AG09309 (cell line): ENCODE measurements at places on chromosomes 5 and 9.

DNA sequence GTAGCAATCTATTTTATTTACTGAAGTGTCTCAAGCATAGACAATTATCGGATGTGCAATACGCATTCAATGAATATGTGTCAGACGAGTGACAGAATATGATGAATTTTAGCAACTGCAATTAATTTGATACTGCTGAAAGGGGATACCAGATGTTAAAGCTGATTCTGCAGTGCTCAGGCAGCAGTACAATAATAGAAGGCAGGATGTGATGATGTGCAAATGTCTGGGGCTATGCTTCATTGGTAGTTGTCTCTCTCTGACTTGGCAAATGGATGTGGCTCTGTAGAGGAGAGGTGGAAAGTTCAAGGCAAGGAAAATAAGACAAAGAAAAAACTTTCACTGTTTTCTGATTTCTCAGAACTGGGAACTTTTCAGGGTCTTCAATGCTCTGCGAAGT lies 721.2 kb downstream of the CDH18 start:
- DNase-seq, result no peak

DNA sequence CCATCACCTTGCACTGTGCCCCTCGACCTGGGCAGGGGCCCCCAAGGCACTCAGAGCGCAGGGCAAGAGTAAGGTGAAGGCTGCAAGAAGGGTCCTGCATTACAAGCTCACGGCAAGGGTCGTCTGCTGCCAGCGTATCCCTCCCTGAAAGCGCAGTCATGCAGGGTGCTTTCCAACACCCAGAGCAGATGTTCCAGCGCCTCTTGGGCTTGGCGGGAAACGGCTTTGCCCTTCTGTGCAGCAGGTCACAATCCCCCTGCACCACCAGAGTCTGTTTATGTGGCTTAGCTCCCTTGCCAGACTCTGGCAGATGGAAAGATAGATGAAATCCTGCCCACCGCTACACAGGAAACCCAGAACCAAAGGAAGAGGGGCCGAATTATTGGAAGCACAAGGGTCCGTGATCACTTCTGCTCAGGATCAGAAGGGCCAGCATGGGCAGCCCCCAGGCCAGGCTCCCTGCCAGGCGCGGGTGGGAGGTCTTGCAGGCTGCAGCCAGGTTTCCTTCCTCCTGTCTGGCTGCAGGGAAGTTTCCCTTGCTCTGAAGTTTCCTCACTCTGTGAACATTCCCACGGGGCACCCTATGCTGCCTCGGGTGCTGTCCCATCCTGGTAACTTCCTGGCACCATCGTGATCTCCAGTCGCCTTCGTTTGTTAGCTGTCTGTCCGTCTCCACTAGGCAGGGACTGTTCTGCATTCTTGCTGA lies 132.2 kb downstream of the ZNF354C start:
- DNase-seq, result no peak

DNA sequence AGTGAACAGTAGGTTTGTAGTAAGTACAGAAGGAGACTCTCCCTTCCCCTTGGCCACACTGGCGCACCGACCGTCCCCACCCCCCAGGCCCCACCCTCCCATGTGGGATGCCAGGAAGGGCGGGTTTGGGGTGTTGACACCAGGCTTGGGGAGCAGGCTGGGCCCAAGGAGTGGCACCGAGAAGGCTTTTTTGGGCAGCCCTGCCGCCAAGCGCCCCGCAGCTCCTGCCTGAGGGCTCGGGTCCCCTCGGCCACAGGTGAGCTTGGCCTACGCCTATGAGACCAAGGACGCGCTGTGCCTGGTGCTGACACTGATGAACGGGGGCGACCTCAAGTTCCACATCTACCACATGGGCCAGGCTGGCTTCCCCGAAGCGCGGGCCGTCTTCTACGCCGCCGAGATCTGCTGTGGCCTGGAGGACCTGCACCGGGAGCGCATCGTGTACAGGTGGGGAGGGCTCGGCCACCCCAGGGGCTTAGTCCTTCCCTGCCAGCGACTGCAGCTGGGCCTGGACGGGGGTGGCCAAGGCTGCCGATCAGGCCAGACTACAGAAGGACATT lies 7.3 kb downstream of the GRK6 start:
- DNase-seq, result no peak

DNA sequence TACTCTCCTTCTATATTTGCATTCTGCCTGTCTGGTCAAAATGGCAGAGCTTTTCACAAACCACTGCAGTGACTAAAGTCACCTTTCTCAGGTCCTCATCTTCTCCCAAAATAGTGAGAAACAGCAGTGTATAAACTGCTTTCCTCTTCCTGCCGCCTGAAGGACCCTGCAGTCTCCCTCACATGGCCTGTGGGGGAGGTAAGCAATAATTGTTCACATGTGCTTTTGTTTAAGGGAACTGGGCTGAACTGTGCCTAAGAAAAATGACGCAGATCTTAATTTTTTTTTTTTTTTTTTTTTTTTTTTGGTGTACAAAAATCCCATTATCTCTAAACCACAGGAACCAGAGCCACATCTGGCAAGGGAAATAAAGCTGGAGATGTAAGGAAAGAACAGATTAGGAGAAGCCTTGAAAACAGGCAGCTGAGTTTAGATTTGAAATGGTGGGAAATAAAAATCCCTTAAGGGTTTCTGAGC lies 131.7 kb upstream of the VLDLR start:
- peak; percentile 71 for DNase-seq

DNA sequence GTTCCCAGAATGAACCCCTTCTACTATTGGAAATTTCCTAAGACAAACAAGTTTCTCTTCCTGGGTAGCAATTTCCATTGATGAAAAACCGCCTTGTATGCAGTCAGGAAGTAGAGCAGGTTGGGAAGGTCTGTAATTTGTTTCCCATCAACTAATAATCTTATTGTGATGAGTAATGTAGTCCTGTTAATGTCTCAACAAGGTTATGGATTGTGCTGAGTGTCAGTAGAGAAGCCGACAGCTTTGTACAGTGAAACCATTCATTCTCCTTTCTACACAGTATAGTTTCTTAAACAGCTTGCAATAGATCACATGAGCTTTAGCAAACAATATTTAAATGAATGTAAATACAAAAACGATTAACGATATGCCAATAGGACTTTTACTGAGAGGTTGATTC lies 355.4 kb upstream of the WWC1 start:
- DNase-seq, result no peak

DNA sequence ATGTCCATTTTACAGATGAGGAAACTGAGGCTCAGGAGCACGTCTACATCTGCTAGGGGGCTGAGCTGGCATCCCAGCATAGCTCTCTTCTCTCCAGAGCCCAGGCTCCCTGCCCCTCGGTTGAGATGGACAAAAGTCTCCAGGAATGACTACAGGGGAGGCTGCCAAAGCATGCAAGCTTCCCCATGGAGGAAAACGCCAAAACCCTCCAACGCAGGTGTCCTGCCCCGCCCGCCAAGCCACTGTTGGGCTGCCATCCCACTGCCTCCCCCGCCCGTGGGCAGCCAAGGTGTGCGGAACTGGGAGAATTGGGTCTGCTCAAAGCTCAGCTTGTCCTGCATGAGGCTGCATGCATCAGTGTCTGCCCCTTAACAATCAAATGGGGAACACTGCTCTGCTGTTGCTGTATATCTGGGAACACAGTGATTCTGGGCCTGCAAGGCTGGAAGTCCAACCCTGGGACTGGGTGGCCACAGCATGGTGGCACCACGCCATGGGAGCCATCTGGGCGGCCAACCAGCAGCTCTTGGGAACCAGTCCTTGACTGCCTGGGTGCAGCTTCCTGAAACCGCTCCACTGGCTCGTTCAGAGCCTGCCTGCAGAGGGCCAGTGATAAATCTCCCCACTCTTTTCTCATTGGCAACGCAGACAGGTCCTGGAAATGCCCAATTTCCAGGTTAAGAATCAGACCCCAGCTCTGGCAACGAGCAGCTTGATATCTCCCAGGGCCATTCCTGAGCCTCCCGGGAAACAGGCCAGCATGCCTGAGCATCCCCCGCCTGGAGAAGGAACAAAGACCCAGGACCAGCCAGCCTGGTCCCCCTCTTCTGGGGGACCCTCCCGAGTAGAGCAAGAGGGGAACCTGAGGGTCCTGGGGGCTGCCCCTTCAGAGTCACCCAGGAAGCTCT lies 3.5 kb downstream of the RALGDS start:
- DNase-seq, result no peak

GRCh38 chr5:72722792-72723452 lies 93.5 kb upstream of the TNPO1 start:
- DNase-seq, result no peak

GRCh38 chr5:142915813-142916424 lies 145.7 kb downstream of the ARHGAP26 start:
- no peak for DNase-seq

- DNase-seq, result no peak
These were observed 185.0 kb upstream of the PTGER4 start for GRCh38 chr5:40494631-40495236.

DNA sequence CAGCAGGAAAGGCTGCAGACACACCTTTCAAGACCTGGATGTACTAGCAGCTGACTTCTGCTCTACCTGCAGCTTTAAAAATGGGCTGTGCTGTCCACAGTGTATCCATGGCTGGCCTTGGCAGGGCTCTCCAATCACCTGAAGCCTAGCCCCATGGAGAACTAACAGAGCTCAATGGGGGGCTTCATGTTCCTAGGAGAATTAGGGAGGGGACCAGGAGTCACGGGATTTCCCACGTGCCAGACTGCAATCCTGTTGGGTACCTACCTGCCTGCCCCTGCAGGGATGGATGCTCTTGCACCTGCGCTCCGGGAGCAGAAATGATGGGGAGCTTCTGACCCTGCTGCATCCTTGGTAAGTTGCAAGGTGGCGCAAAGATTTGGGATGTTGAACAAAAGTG lies 462.1 kb downstream of the ICE1 start:
- no peak for DNase-seq

DNA sequence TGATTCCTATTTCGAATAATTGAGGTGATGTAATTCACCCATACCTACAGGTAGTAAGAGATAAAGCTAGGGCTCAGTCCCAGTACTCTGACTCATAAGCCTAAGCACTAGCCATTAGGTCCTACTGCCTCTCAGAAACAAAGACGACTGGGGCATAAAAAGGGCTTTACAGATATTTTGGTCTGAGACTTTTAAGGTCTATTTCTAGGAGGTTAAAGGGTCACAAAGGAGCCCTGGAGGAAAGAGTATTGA lies 69.8 kb downstream of the SGCD start:
- no peak for DNase-seq

- no peak for DNase-seq
These were observed 412 bp downstream of the LCN1 start for GRCh38 chr9:135521608-135522095.

DNA sequence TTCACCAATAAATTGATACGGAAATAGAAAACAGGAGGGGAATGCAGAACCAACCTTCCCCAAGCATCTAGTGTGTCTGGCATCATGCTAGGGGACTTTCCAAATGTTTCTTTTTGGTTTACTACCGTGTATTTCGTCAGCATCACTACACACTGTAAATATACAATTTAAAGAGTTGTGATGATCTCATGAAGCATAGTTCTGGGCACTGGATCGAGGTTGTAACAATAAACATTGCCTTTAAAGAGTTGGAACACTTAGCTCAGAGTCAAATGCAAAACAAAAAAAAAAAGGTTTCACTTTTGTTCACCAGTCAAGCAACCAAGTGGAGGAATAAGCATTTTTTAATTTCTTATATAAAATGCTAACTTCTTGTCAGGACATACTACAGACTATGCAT lies 2.9 kb upstream of the SCAI start:
- DNase-seq, result no peak

DNA sequence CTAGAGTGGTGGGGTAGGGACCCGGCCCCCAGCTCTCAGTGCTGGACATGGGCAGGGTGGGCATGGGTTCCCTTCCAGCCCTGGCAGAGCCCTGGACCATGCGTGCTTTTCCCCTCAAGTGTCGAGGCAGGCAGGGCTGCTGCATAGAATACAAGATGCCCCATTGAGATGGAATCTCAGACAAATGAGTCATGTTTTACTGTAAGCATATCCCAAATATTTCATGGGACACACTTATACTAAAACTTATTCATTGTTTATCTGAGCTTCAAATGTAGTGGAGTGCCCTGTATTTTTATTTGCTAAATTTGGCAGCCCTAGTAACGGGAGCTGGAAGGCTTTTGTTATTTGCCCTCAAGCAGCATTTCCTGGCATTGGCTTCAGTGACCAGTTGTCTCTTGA lies 3.2 kb upstream of the RNU6ATAC start:
- DNase-seq, result no peak

- no peak for DNase-seq
These were observed 521.3 kb upstream of the TRPC7 start for GRCh38 chr5:136886608-136887007.

DNA sequence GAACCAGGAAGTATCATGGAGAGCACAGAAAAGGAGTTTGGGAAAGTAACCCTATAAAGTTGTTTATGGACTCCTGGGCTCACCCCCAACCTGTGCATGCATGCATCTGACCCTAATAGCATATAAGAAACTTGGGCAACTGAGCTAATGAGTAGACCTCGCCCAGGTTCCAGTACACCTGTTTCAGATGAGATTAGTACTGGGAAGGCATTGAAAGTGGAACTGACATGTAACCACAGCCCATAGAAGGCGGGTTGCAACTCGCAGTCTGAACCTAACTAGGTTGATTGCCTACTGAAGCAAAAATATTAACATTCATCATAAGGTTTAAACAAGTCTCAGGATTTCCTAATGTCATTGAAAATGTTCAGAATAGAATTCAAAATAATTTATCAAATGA lies 87.0 kb downstream of the WNK2 start:
- DNase-seq, result no peak

DNA sequence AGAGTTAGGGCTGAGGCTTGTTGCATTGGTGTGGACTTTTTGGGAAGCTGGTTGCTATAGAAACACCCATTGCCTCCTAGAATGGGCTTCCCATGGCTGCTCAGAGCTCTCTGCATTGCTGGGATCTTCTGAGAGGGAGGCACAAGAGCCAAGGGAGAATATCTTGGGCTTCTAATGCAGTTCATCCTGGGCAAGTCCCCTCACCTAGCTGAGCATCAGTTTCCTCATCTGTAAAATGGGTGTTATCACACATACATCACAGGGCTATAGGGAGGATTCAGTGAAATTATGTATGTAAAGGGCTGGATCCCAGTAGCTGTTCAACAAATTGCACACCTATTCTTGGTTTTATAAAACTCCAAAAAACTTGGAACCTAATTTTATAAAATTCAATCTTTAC lies 106.1 kb upstream of the ALDH1B1 start:
- DNase-seq, result no peak

DNA sequence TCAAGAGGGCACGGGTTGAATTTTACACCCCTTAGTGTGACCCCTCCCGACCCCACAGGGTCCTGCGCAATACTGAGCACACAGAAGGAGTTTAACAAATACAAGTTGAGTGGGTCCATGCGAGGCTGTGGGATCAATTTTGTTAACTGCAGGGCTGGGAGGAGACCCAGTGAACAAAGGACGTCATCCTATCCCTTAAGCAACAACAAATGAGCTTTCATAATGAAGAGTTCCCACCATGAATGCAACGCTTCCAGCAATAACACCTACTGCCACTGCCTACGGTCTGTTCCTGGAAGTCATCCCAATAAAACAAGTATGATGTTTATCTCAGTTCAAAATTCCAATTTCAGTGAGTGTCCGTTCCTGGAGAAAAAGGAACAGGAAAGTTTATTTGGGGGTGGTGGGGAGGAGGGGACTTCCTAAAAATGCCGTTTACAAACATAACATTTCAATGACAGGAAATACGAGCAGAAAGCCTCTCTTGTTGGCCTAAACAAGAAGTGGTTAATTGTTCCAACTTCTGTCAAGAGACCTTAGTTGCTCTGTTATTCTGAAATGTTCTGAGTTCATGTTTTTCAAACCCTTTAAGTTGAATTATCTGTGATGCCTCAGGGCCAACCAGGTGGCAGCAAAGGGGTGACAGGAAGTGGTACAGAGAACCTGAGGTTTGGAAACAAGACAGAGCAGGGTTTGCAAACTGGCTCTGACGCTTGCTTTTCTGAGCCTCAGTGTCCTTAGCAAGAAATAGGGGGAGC lies 65.8 kb upstream of the PLPP6 start:
- no peak for DNase-seq

- DNase-seq, result no peak
These were observed 5.0 kb downstream of the RELL2 start for GRCh38 chr5:141641634-141642267.
